ENCODE measurements at places on chromosomes 16 and 17. TPM values are rescaled to one million over a fixed set of nuclear protein-coding genes. Genes with fewer than 3 reads are reported as not detected.
A peak's percentile ranks its signal among the peaks of the same experiment; 100 is the strongest.

- DNase-seq, result no peak
Observed at GRCh38 chr17:58944166-58944565, 162.5 kb downstream of the TRIM37 start.

GRCh38 chr17:71168053-71168741, 952.6 kb upstream of the SOX9 start:
- no peak for DNase-seq

GRCh38 chr17:27824745-27825144, 24.4 kb upstream of the NOS2 start:
- DNase-seq, result no peak

DNA sequence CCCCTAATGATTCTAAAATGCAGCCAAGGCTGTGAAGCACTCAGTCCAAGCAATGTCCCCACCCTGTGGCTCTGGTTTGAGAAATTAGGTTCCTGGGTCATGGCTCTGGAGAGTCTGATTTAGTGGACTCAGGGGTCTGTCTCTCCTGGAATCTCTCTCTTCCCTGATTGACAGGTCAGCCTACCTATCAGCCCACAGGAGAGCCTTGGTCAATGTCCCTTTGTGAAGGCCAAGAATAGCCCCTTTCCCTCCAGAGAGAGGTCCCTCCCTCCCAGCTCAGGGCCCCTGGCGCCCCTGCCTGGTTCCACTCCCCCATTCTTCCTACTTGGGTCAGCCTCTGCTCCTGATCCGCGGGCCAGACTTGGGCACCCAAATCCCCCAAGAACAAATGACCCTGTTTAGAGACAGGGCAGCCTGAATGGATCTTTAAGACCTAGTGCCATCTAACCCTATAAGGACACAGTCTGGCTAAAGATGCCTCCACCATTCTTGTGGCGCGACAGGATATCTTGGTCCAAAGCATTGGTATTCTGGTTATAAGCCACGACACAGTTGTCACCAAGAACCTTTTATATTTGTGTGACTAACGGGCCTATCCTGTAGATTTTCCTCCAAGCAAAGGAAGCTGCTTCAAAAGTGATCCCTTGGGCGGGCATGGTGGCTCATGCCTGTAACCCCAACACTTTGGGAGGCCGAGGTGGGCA, 38.3 kb upstream of the PRSS54 start:
- no peak for DNase-seq

GRCh38 chr16:48361012-48361411, 24.2 kb downstream of the SIAH1 start:
- no peak for DNase-seq

- DNase-seq, result peak; percentile 93
Observed at GRCh38 chr17:30906101-30906911, at the start of gene TEFM. TEFM (minus strand) TSS chr17:30906238; CDS start chr17:30906198, 40 bp downstream.

GRCh38 chr16:69930117-69930776, 20.9 kb upstream of the CLEC18A start:
- DNase-seq, result peak; percentile 69

DNA sequence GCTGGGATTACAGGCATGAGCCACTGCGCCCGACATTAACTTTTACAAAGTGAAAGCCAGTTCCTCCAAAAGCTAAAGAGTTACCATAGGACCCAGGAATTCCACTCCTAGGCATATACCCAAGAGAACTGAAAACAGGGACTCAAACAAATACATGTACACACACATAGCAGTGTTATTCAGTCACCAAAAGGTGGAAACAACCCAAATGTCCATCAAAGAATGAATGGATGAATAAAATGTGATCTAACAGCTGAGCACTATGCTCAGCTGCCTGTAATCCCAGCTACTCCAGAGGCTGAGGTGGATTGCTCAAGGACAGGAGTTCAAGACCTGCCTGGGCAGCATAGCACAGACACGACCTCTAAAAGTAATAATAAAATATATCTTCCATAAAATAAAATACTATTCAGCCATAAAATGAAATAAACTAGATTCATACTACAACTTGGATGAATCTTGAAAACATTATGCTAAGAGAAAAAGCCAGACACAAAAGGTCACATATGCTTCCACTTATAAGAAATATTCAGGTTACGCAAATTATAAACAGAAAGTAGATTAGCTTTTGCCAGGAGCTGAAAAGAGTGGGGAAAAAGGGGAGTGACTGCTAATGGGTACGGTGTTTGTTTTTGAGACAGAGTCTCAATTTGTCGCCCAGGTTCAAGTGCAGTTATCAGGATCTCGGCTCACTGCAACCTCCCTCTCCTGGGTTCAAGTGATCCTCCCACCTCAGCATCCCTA, 9.3 kb upstream of the USP7 start:
- no peak for DNase-seq

- DNase-seq, result no peak
Observed at GRCh38 chr17:78353834-78354233, 6.0 kb downstream of the SOCS3 start.

GRCh38 chr17:13114601-13115031, 96.8 kb upstream of the ELAC2 start:
- DNase-seq, result no peak

GRCh38 chr16:58732545-58733247, 1.4 kb downstream of the GOT2 start:
- no peak for DNase-seq

- no peak for DNase-seq
Observed at GRCh38 chr16:1117176-1117900, 21.3 kb upstream of the C1QTNF8 start.

- DNase-seq, result no peak
Observed at GRCh38 chr16:86578061-86578599, at the start of gene FOXL1. FOXL1 (plus strand) TSS chr16:86578549; CDS start chr16:86578724, 175 bp downstream.

DNA sequence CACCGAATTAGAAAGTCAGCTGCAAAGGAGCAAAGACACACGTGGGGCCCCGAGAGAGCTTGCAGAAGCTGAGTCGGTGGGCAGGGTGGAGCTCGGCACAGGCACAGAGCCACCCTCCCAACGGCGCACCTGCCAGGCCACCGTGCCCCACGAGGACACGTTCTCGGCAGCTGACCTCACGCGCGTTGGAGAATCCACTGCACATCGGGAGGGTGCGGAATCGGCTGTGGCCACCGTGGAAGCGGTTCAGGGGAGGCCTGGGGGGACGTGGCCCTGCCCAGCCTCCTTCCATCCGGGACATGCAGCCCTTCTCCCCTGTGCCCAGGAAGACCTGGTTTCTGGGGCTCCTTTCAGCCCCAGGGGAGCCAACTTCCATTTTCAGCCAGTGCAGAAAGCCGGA, 20.9 kb upstream of the ZFPM1 start:
- no peak for DNase-seq

GRCh38 chr17:2337544-2338314, 428 bp downstream of the SGSM2 start:
- DNase-seq, result peak; percentile 68

DNA sequence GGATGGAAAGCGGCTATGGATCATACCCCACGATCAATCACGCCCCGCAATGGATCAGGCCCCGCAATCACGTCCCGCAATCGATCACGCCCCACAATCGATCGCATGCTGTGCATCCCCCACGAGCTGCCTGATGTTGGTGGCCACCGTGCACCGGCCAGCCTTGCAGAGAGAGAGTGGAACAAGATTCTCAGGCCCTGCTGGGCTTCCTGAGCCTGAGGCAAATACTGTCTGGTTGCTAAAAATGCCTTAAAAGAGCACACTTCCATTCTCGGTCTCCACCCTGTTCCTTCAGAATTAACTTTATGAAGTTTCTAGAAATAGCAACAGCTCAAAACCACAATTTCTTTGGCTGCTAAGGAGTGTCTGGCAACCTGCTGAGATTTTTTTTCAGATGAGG, 81.5 kb downstream of the VPS53 start:
- DNase-seq, result no peak

DNA sequence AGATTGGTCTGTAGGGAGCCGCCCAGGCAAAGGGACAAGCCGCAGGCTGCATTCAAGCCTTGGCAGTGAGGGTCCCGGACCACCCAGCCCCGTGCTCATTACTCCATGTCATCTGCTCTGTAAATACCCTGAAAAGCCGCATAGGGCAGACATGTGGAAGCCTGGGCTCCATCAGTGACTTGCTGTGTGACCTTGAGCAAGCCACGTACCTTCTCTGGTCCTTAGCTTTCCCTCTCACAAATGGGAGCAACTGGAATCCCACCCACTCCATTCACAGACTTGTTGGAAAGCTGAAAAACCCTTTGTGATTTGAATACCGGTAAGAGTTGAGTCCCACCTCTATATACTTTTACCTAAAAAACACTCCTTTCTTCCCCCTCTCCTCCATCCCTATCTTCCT, 11.9 kb downstream of the CAMKK1 start:
- no peak for DNase-seq

The BTBD17 gene
- not detected for total RNA-seq

The IGF2BP1 gene
- total RNA-seq, result not detected

The ZFP3 gene
- total RNA-seq, result 1.7 TPM

The TBX2 gene
- not detected for total RNA-seq

The C16orf86 gene
- total RNA-seq, result 2.0 TPM

The SYCE1L gene
- 2.1 TPM for total RNA-seq

The METTL22 gene
- total RNA-seq, result 50.7 TPM

The PRSS53 gene
- 12.1 TPM for total RNA-seq

The SOST gene
- not detected for total RNA-seq
